ENCODE measurements at places on chromosomes 3 and 15.
A peak's percentile ranks its signal among the peaks of the same experiment; 100 is the strongest.

DNA sequence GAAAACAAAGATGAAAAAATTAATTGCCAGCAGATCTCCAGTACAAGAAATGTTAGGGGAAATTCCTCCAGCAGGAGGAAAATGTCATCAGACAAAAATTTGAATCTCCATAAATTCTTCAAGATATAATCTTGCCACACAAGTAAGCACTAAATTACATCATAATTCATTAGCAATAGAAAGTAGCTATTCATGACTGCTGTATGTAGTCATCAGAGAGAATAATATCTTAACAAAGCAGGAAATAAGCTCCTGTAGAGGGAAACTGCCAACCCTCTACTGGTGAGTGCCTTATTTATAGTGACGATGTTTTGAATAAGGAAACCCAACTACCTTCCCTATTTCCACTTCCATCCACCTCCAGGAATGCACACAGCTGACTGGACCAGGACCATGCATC is 15.8 kb upstream of the SLC27A2 start:
- peak; percentile 40 for DNase-seq

GRCh38 chr3:72444656-72445223 is 403.5 kb downstream of the SHQ1 start:
- DNase-seq = no peak

GRCh38 chr3:15299036-15299435 is 33.4 kb downstream of the SH3BP5 start:
- DNase-seq = no peak

DNA sequence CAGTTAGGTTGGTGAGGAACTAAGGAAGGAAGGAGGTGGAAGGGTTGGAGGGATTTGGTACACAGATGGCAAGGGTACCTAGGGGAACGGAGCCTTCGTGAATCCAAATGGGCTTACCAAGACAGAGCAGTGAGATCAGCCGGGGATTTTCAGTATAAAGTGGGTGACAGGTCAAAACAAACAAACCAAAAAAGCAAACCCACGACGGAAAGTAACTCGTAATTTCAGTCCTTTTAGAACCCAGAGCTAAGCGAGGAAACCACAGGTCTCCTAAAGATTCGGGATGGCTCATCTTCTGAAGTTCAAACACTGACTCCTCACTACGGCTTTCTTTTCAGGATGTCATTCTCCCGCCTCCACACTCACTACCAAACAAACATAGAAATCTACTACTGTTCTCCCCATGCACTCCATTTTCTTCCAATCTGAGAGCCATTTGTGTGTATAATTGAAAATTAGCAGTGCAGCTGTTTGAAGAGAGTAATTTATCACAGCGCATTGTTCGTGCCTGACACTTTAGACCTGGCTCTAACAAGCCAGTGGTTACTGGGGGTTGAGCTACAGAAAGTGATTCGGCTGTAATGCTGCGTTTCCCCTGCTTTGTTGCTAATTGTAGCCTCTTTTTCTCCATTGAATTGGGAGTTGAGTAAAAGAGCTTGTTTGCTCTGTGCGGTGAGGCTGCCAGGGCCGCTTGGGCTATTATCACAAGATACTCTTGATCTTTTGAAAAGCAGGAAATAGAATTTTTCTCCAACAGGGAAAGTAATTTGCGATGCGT is 64.7 kb upstream of the CCDC39 start:
- no peak for DNase-seq

DNA sequence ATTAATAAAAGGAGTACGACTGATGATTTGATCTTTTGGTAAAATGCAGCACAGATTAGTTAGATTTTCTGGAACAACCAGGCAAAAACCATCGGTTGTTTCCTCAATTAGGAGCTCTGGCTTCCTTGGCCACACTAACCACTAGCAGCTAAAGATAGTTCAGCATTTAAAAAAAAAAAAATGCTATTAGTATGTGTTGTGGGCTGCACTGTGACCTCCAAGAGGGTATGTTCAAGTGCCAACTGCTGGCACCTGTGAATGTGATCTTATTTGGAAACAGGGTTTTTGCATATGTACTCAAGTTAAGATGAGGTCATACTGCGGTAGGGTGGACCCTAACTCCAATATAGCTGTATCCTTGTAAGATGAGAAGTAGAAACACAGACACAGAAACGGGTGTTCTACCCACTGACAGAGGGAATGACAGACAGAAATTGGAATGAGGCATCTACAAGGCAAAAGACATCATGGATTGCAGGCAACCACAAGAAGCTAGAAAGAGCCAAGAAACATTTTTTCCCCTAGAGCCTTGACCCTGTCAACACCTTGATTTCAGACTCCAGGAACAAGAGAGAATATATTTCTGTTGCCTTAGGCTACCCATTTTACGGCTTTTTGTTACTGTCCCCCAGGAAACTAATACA is 534.6 kb upstream of the ROBO2 start:
- no peak for DNase-seq

GRCh38 chr15:20351448-20351971 is 190.1 kb downstream of the GOLGA6L6 start:
- DNase-seq = no peak

- DNase-seq = no peak
These were observed 138.5 kb upstream of the ARPP21 start for GRCh38 chr3:35500641-35501350.

- DNase-seq = no peak
These were observed 353.5 kb downstream of the MCTP2 start for GRCh38 chr15:94584833-94585244.

DNA sequence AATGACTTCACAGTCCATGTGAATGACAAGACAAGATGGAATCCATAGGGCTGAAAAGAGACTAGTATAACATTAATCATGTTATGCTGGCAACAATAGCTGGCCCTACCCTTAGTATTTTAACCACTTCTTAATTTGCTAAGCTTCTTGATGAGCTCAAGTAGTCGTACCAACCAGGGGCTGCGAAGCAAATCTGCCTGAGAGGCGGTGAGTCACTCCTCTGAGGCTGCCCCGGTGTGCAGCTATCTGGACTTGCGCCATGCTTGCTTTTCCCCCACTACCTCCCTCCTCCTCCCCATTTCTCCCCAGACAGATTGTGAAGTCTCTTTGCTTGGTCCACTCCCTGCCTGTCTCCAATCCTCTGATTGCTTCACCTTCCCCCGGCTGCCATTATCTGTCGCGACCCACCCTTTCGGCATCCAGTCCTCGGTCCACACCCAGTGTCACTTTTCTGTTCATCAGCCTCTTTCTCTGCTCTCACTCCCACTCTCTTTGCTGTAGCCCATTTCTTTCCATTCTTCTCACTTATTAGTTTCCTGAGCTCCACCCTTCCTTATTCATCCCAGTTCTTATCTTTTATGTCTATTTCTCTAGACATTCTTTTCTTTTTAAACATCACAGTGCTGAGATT is 42.7 kb downstream of the DUT start:
- peak; percentile 49 for DNase-seq

DNA sequence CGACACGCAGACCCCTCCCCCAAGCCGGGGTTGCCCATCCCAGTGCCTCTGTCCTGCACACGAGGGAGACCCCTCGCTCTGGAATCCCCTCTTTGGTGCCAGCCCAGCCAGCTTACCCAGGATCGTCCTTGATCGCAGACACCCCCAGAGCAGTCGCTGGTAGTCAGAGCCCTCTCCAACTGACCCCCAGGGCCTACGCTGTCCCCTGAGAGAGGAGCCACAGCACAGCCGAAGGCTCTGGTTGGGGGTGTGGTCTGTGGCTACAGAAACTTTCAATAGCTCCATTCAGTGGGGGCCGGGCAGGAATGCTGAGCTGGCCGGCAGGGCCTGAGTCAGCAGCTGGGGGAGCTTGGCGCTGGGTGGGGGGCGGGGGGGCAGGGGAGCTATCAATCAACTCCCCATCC is at the start of gene LCTL:
TSS of gene LCTL (minus strand) at position 258 of the 404 bp plus-strand sequence. CDS start 633 bp downstream, outside the sequence.
- no peak for DNase-seq

- DNase-seq = no peak
These were observed 45.5 kb downstream of the CTNNB1 start for GRCh38 chr3:41244620-41245336.

DNA sequence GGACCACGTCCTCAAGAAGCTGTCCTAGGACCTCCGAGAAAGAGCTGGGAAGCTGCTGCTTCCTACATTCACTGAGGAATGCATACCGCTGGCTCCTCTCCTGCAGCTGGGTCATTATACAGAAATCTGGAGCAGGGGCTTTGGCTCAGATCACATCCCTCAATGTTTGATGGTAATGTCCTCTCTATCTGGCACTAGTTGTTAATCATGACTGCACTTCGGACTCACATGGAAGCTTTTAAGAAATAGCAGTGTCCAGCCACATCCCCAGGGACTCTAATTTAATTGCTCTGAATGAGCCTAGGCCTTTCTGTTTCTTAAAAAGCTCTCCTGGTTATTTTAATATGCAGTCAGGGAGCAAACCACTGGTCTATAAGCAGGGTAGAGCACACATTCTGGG is 25.7 kb upstream of the MYRIP start:
- no peak for DNase-seq

GRCh38 chr3:183266454-183266853 is 13.4 kb downstream of the B3GNT5 start:
- DNase-seq = no peak

DNA sequence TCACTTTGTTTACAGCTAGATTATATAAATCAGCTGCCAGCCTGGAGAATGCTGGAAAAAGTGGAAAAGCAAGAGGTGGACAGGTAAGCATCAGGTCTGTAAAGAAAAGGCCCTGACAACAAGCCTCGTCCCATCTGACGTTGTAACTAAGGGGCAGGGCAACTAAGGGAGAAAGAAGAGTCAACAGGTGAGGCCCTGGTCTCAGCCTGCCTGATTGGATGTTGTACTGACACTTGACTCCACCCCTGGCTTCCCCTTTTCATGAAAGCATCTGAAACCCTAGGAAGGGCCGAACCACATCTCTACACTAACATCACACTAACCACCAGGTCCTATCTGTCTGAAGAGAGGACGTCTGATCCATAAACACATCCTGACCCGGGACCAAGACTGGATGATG is 357.6 kb upstream of the CFAP20DC start:
- no peak for DNase-seq

GRCh38 chr15:29143909-29144635 is 125.5 kb downstream of the NSMCE3 start:
- DNase-seq = peak; percentile 42

DNA sequence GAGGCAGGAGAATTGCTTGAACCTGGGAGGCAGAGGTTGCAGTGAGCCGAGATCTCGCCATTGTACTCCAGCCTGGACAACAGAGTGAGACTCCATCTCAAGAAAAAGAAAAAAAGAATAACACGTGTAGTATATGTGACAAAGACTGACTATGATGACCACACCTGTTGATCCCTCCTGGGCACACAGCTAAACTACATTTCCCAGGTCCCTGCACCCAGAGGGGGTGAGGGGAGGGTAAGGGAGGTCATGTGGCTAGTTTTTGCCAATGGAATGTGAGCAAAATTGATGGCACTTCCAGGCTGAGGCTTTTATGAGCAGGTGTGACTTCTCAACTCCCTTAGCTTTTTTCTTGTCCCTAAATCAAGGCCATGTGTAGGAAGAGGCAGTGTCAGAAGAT is 58.2 kb downstream of the KLHL6 start:
- DNase-seq = no peak

GRCh38 chr3:59839810-59840515 is 790.1 kb upstream of the CFAP20DC start:
- DNase-seq = no peak

DNA sequence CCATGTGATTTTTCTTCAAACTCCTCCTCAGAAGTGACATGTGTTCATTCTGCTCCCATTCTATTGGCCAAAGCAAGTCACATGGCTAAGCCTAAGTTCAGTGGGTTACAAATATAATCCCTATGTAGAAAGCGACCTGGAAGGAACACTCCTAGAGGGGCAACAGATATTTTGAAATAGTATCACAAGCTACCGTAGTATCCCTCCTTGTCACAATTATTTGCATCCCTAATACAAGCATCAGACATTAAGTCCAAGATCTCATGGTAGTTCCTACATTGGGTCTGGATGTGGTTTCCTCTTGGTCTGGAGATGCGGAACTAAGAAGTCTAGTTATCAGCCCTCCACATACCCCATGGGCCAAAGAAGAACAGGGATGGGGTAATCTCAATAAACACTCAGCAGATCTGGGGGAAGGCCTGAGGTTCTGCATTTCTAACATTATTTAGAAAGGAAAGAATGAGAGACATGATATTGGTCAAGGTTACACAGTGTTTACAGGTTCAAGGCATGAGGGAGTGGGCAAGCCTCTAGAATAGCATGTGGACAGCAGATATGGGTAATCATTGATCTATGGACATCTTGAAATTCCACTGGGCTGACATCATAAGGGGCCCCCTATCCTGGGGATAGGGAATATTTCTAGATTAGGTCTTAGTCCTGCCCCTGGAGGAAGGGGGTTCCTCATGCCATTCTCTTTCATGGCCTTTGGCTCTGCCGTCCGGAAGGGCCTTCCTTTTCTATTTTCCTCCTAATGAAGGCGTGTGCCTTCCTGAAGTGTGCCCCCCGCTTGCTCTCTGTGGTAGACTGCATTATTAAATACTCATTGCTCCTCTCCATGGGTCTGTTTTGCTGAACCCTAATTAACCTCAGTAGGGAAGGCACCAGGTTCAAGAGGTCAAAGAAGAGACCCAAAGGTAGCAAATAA is 17.8 kb upstream of the ABHD2 start:
- DNase-seq = no peak

DNA sequence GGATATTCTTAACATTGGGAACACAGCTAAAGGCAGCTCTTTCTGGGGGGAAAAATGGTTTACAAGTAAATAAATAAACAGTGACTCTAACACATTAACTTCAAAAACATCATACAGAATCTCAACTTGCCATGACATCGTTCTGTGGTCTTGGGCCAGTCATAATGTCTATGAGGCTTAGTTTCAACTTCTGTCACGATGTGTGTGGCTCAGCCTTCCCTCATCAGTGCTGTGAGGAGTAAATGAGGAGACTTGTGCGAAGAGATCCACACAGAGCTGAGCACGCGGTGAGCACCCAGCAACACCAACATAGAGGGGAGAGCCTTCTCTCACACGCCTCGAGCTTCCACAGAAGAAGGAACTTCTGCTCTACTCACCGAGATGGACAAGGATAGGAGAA is 49.0 kb downstream of the DZIP1L start:
- no peak for DNase-seq

GRCh38 chr3:172152874-172153273 is 113.5 kb downstream of the FNDC3B start:
- no peak for DNase-seq

- peak; percentile 72 for DNase-seq
These were observed 3.0 kb upstream of the HDGFL3 start for GRCh38 chr15:83210619-83211018.
